ENCODE measurements at places on chromosomes 5 and 9.
A peak's percentile ranks its signal among the peaks of the same experiment; 100 is the strongest.

DNA sequence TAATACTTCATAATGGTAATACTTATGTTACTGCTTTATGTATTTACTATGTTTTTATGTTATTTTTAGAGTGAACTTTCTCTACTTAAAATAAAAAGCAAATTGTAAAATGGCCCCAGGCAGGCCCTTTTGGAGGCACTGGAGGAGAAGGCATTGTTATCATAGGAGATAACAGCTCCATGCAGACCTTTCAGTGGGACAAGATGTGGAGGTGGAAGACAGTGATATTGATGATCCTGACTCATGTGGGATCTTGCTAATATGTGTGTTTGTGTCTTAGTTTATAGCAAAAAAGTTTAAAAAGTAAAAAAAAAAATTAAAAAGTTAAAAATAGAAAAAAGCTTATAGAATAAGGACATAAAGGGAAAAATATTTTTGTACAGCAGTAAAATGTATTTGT is 74.5 kb downstream of the IQGAP2 start:
- DNase-seq, result peak; percentile 73

DNA sequence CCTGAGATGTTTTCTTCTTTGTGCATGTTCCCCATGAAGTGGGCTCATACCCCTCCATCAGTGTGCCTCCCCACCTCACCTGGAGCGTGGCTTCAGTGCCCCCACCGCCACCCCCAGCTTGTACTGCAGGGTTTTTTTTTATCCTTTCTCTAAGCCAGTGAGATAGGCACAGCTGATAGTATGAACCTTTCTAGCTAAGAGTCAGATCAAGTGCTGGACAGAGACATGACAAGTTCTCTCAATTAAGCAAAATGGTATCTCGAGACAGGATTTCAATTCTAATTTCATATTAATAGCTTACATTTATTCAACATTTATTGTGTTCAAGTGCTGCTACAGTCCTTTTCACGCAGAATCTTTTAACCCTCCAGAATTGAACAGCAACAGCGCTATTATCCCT is 55.7 kb downstream of the NDFIP1 start:
- DNase-seq, result no peak

GRCh38 chr5:127517110-127517479 is 345 bp upstream of the PRRC1 start:
- DNase-seq, result no peak

- peak; percentile 85 for DNase-seq
These were observed 90.6 kb upstream of the SAP30L start for GRCh38 chr5:154355129-154355611.

DNA sequence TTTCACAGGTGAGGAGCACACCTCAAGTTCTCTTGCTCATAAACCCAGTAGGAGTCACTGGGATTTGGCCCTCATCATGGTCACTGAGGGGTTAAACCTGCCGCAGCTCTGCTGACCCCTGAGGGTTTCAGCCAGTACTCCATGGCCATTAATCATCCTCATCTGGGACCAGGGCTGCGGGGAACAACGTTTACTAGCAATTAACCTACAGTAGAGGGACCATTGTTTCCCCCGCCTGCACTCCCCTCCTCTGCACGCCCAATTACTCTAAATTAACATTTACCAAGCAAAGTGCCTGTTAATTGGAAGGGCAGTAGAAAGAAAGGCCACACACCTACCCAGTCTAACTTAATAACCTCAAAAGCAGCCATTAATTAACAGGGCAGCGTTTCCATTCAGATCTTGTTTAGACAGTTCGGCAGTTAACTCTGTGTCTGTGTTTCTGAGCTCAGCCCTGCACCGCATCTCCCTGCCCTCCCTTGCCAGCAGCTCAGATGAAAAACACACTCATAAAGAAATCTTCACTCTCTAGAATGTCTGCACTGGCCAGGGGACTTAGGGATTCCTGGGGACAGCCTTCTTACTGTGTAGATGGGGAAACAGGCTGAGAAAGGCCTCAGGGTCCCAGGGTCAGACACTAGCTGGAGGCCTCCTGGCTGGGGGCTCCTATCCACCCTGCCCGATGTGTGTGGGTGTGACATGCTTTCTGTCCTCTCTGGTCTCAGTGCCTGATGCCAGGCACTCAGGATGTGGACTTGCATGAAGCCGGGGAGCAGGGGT is 51.6 kb downstream of the ALG2 start:
- no peak for DNase-seq

GRCh38 chr5:76790632-76791290 is 28.1 kb upstream of the F2RL1 start:
- DNase-seq, result no peak

DNA sequence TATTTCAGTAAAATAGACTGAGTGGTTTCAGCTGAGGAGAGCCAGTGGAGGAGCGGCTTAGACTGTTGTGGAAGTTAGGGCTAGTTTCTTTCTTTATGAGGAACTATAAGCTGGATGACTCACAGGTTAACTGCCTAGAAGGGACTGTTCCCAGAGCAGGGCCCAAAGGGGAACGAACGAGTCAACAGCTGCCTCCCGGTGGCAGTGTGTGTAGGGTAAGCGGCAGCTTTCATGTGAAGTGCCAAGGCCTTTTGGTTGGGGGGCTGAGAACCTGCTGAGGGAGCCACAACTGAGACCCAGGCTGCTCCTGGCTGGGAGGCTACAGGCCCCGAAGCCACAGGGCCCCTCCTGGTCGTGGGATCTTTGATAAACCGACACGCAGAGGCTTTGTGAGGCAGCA is 7.0 kb downstream of the SQSTM1 start:
- peak; percentile 63 for DNase-seq

DNA sequence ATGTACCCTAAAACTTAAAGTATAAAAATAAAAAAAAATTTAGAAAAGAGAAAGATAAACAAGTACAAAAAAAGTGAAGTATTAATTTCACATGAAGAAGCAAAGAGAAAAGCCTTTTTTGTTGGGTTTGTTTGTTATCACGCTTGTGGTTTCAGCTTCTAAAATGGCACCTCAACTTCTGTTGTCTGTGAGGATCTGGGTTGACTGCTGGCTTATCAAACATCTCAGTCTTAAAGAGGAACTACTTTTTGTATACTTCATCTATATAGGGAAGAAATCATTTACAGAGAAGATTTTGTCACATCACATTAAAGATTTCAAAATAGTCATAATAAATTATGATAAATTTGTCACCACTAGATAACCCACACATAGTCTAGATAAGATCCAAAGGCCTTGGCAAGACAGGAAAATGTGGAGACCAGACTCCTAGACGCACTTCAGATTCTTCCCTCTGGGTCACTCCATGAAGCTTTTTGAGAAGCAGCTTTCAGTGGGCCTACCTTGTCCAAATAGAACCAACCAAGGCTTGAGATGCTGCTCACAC is 8.8 kb upstream of the ADGRV1 start:
- DNase-seq, result peak; percentile 72

GRCh38 chr9:89975630-89976029 is 370.8 kb downstream of the GADD45G start:
- DNase-seq, result no peak

- DNase-seq, result no peak
These were observed 3.9 kb upstream of the TAL2 start for GRCh38 chr9:105658351-105658750.

GRCh38 chr9:129141066-129142041 is 30.1 kb downstream of the PTPA start:
- DNase-seq, result peak; percentile 70

DNA sequence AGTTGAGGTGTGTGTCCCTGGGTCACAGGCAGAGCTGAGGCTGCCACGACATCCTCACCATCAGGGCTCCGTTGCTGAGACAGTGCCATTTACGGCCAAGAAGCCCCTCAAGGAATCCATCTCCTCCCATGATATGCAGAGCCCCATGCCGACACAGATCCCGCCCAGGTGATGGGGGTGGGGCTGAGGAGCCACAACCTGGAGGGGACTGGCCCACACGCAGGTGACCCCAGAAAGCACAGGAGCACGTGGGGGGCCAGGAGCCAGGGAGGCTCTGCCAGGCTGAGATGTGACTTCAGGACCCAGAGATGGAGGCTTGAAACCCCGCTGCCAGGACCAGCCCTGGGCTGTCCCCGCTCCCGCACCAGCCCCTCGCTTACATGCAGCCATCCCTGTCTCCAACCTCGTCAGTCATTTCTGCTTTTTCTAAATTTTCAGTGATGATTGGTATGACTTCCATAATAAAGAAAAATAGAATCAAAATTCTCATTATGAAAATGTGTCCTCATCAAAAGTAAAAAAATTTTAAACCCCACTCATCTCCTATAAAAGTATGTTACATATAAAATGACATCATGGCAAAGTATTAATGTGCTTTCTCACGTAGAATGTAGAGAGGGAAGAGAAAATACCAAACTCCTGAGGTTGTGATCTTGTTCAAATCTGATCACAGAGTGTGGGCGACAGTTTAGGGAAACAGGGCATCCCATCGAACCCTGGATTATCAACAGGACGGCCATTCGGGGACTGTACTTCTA is 98.0 kb upstream of the SARDH start:
- DNase-seq, result no peak

- no peak for DNase-seq
These were observed 5.5 kb upstream of the COL27A1 start for GRCh38 chr9:114149765-114150340.

- DNase-seq, result no peak
These were observed 60.3 kb upstream of the ADAMTS2 start for GRCh38 chr5:179405426-179406030.
